A549 treated with Hydrocortisone at 1 μM for 4 hours (cell line): ENCODE measurements at places on chromosomes 4 and X. TPM values are rescaled to one million over a fixed set of nuclear protein-coding genes. Genes with fewer than 3 reads are reported as not detected.

Gene AMBN
- total RNA-seq, result not detected in 5 replicates

Gene CFI
- total RNA-seq, result 0.37 to 0.76 TPM (median 0.60 TPM) in 5 replicates

Gene PDZD4
- 2.9 to 3.7 TPM (median 3.4 TPM) in 5 replicates for total RNA-seq

Gene LIN54
- 5.2 to 8.7 TPM (median 6.4 TPM) in 5 replicates for total RNA-seq

Gene POLN
- 0.45 to 0.91 TPM (median 0.77 TPM) in 5 replicates for total RNA-seq

Gene HPGDS
- total RNA-seq, result not detected in 5 replicates

Gene RTL5
- total RNA-seq, result 2.1 to 2.9 TPM (median 2.3 TPM) in 5 replicates

Gene ADH1B
- not detected in 5 replicates for total RNA-seq

Gene CNKSR2
- total RNA-seq, result 1.7 to 3.3 TPM (median 2.5 TPM) in 5 replicates
